ENCODE measurements at places on chromosomes 12 and 14. TPM values are rescaled to one million over a fixed set of nuclear protein-coding genes. Genes with fewer than 3 reads are reported as not detected.
A peak's percentile ranks its signal among the peaks of the same experiment; 100 is the strongest.

GALNT9 gene
- total RNA-seq, result not detected

SERPINA10 gene
- not detected for total RNA-seq

ARHGAP9 gene
- total RNA-seq, result 278 TPM

GLIPR1L1 gene
- total RNA-seq, result not detected

DNA sequence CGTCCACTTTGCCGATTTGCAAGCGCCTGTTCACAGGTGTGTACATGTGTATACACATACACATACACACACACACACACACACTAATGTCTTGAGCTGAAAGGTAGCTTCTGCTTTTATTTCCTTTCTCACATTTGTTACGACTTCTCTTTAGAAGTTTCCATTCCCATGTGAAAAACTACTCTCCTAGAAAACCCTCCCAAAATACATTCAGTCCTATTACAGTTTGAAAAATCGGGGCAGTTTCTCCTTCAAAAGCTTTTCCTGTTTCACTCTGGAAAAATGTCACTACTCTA is 3.9 kb downstream of the BLTP3B start:
- no peak for DNase-seq
- H3K4me1 ChIP-seq, result peaks cover 22% of the 10 kb centered on the region
- H3K27me3 ChIP-seq, result no peaks in the 10 kb centered on the region

DNA sequence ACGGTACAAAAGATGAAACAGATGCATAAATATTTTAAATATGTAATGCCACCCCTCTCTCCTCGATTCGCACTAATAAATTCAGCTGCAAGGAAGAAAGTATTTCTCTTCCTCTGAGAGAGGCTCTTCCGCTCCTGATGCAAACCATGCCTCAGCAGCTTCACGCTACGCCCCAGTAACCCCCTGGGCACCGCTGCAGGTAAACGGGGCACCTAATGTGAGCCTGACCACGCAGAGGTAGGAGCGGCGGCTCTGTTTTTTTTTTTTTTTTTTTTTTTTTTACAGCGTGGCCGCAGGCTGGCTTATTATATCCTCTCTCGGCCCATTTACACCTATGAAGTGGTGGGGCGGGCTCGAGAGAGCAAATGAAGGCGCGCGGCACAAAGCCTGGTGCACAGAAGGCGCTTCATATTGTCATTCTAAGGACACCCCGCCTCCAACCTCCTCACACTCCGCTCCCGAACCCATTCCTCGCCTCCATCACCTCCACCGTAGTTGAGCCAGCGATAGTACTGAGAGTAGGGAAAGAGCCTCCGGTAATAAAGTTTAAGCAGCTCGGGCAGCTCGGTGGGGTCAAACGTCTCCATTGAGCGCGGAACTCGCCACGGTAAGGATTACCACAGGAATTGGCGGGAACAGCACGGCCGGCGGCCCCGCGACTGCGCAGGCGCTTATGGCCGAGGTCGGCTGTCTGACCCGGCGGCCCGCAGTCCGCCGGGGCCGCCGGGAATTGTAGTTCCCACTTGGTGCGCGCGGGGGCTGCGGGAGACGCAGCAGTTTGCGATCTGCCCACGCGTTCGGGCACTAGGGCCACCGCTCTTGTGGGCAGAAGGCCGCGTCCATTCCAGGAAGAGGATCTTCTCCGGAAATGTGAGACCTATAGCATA is at the start of gene PRIM1:
TSS of gene PRIM1 (minus strand) at position 612 of the 887 bp plus-strand sequence. CDS start at position 587, 25 bp downstream.
- H3K4me3 ChIP-seq, result peak within 1 kb of the TSS; percentile 92
- H3K4me1 ChIP-seq, result peaks cover 10% of the 10 kb centered on the region
- DNase-seq, result peak; percentile 80
- H3K27ac ChIP-seq, result peak within 1 kb of the TSS; percentile 82

DNA sequence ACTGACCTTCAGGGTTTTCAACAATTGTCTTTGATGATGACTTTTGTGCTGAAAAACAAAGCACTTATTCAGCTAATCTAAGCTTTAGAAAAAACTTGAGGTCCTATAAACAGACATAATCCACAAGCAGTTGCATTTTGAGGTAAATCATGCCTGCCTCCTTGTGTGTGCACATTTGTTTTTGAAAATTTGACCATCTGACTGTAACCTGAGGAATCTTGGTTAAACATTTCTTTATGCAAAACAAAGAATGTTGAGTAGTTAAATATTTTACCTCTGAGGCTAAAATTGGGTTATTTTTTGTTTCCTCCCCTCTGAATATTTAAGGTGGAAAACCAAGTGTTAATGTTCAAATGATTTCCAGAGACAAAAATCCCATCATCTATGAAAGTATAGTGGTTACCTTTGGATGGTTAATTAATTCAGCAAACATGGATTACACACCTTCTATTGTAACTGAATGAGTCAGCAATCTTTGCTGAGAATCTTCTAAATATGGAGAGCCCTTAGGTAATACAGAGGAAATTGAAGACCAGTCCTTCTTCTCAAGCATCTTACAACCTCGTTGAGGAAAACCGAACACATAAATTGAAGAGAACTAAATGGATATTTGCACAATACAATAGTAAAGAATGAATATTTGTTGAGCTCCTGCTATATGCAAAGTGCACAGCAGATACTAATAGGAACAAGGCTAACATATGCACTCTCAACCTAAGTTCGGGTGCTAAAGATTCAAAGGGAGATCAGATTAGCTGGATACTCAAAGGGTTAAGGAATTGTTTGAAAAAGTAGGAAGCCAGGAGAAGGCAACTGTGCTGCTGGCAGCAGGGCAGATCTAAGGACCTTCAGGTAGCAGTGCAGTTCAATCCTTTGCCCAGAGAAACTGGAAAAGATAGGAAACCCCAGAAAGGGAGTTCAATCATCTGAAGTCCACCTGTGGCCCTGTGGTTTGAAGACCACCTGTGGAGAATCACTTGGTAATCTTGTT is 115.2 kb downstream of the BMP4 start:
- no peak overlapping the region for H3K4me3 ChIP-seq
- DNase-seq, result no peak
- no peak overlapping the region for H3K27ac ChIP-seq
- H3K4me1 ChIP-seq, result no peaks in the 10 kb centered on the region

- DNase-seq, result no peak
- no peaks in the 10 kb centered on the region for H3K27me3 ChIP-seq
- H3K4me3 ChIP-seq, result no peak overlapping the region
- H3K4me1 ChIP-seq, result no peaks in the 10 kb centered on the region
- H3K36me3 ChIP-seq, result no peaks in the 10 kb centered on the region
- H3K27ac ChIP-seq, result no peak overlapping the region
Observed at GRCh38 chr12:2276288-2277033, 223.7 kb downstream of the CACNA1C start.

DNA sequence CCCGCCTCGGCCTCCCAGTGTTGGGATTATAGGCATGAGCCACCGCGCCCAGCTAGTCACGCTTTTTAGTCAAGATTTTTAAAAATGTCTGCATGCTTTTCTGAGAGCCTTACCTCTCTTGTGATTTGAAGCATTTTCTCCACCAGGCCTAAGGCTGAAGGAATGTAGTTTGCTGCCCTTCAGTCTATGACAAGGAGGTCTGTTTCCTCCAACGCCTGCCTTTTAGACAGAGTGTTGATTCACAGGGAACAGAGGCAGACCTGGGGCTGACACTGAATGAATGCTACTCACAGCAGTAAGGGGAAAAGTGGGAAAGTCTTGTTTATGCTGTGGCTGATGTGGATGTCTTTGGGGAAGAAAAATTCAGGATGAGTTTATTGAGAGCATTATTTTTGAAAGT is 27.2 kb upstream of the MDM2 start:
- no peak for DNase-seq
- no peak overlapping the region for H3K4me3 ChIP-seq
- H3K27ac ChIP-seq, result no peak overlapping the region
- no peaks in the 10 kb centered on the region for H3K4me1 ChIP-seq
- no peaks in the 10 kb centered on the region for H3K27me3 ChIP-seq

DNA sequence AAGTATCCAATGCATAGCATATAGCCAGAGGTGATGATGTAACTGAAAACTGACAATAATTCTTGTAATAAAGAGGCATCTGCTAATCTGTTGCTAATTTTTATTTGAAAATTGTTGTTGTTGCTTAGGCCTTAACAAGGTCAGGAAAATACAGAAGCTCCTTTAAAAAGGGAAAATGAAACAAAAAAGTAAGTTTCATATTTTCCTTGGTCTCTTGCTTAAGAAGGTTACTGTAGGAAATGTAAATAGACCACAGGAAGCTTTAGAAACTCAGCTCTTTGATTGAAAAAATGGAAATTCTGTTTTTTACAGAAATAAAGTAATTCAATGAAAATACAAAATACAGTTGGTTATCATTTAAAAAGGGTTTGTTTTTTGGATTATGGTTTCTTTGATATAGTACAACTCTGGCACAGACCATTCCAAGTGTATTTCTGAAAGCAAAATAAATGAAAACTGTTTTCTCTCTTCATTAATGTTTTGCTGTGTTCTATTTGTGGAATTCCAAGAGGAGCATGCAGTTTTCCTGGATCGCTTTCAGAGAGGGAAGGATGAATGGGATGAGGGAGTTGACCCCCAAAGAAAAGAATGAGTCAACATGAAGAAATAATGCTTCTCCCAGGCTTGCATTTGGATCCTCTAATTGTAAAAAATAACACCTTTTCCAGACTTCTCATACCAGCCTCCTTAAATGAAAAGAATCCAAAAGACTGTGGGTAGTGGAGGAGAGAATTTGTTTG is 398.0 kb upstream of the FAR2 start:
- no peak for DNase-seq
- no peaks in the 10 kb centered on the region for H3K4me1 ChIP-seq
- H3K4me3 ChIP-seq, result no peak overlapping the region
- H3K27ac ChIP-seq, result no peak overlapping the region
- no peaks in the 10 kb centered on the region for H3K36me3 ChIP-seq

DNA sequence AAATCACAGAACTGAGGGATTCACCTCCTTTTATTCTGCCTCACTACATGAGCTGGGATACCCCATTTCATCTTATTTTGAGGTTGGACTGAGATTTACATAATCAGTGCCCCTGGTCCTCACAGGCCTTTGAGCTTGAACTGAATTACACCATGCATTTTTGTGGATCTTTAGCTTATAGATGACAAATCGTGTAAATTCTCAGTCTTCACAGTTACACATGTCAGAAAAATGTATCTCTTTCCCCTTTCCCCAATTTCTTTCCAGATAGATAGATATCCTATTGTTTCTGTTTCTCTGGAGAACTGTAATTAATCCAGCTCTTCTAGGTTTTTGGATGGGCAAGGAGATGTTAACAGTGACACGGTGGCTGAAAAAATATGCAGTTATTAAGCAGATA is 1778.9 kb upstream of the SEL1L start:
- no peaks in the 10 kb centered on the region for H3K27me3 ChIP-seq
- DNase-seq, result no peak
- H3K4me1 ChIP-seq, result no peaks in the 10 kb centered on the region
- H3K4me3 ChIP-seq, result no peak overlapping the region
